Putamen (tissue), 1 donor: ENCODE measurements at places on chromosomes 7 and 10.

DNA sequence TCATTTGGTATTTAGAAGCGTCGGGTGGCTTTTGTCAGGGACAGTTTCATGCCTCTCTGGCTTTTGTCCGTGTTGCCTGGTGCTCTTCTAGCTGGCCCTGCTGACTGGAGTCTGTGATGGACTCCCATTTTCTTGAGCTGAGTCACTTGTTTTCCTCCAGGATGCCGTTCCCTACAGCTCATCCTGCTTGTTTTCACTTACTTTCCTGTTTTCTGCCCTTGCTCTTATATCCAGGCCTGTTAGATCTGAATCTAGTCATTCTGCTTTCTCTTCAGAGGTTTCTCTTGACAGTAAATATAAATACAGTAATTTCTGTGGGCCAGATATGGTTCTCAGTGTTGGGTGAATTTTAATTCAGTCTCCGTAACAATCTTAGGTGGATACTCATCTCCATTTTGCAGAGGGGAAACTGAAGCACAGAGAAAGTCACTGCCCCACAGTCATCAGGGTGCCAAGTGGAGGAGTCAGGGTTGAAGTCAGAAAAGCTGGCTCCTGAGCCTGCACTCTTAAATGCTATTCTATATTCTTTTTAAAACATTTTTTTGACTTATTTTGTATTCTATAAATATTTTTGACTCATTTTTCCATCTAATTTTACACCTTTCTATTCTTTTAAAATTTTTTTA lies 85.4 kb downstream of the CCNY start:
- no peak for DNase-seq

- no peak for DNase-seq
Measured at GRCh38 chr10:98269435-98269912, 1.5 kb upstream of the LOXL4 start.

DNA sequence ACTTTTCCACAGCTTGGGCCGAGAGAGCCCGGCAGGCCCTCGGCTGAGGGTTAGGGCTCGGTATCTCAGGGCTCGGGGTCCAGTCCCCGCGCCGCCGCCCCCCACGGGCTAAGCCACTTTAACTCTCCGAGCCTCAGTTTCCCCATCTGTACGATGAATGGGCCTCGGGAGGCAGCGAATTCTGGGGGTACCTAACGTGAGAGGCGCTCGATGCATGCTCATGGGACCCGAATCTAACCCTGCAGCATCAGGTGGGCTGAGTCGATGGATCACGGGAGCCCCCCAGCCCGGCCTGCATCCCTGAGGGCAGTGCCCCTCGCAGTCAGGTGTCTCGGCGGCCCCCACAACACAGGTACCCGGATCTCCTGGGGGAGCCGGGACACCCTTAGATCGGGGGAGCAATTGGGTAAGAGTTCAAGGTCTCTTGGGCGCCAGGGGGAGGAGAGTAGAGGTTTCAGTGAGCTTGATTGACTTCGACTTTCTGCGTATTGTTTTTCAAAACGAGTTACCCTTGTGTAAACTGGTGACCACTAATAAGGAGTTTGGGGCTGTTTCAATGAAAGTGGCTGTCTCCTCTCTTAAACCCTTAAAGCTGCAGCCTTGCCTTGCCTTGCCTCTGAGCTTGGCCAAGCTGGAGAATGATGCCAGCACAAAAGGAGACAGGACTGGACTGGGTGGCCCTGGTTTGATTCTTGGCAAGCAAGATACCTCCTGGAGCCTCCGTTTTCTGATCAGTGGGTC lies 631 bp downstream of the POR start:
- DNase-seq: peak; percentile 16

GRCh38 chr10:60490013-60490412 lies 100.3 kb upstream of the ANK3 start:
- DNase-seq: no peak

- DNase-seq: no peak
Measured at GRCh38 chr10:118141471-118141870, 94.7 kb upstream of the RAB11FIP2 start.

GRCh38 chr10:34941471-34942357 lies 126.6 kb upstream of the PARD3 start:
- no peak for DNase-seq

GRCh38 chr7:117582219-117582704 lies 102.4 kb downstream of the CFTR start:
- no peak for DNase-seq

GRCh38 chr7:151700586-151701165 lies 176.2 kb downstream of the PRKAG2 start:
- DNase-seq: no peak

- DNase-seq: no peak
Measured at GRCh38 chr7:130493275-130493873, 1.5 kb downstream of the MEST start.

- no peak for DNase-seq
Measured at GRCh38 chr10:104941662-104942061, 300.6 kb downstream of the SORCS3 start.

GRCh38 chr7:135801045-135801693 lies 52.6 kb upstream of the FAM180A start:
- DNase-seq: peak; percentile 47

- DNase-seq: no peak
Measured at GRCh38 chr7:142872106-142872675, 13.4 kb downstream of the TRPV6 start.

- no peak for DNase-seq
Measured at GRCh38 chr7:94276795-94277194, 117.9 kb upstream of the COL1A2 start.
